ENCODE measurements at places on chromosomes 3 and 15.

DNA sequence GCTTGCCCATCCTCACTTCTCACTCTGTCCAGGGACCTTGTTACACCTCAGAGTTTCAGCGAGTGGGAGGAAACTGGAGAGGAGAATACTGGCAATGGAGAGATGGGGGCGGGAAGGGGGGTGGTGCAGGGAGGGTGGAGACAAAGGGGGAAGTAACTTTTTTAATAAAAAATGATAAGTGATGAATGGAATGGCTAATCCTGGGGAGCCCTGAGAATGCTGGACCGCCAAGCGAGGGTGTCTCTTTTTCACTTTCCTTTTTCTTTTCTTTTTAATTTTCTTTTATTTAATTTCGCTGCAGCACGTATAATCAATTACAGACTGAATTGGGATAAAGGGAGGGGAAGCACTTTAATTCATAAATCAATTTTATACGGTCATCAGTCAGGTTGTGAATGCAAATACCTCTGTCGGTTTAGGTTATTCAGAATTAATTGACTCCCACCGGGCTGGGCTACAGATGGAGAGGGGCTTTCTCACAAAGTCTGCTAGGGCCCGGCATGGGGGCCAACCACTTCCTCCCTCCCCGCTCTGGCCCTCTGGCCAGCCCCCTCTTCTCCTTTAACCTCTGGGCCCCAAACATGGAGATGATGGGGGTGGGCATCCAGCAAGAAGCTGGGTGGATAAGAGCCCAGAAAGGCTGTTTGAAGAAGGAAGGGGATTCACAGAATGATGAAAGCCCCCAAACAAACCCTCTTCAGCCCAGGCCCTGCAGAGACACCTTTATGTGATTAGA lies 106.8 kb upstream of the BOC start:
- H3K4me3 ChIP-seq: no peak overlapping the region
- peaks cover 4% of the 10 kb centered on the region for H3K36me3 ChIP-seq
- no peak overlapping the region for H3K27ac ChIP-seq
- peaks cover 7% of the 10 kb centered on the region for H3K4me1 ChIP-seq
- no peaks in the 10 kb centered on the region for H3K27me3 ChIP-seq

GRCh38 chr3:114329823-114330222 lies 36.0 kb downstream of the TIGIT start:
- no peak overlapping the region for H3K4me3 ChIP-seq
- peak overlapping the region; percentile 66 for H3K27ac ChIP-seq
- H3K36me3 ChIP-seq: peaks cover 14% of the 10 kb centered on the region
- DNase-seq: no peak
- H3K27me3 ChIP-seq: no peaks in the 10 kb centered on the region

DNA sequence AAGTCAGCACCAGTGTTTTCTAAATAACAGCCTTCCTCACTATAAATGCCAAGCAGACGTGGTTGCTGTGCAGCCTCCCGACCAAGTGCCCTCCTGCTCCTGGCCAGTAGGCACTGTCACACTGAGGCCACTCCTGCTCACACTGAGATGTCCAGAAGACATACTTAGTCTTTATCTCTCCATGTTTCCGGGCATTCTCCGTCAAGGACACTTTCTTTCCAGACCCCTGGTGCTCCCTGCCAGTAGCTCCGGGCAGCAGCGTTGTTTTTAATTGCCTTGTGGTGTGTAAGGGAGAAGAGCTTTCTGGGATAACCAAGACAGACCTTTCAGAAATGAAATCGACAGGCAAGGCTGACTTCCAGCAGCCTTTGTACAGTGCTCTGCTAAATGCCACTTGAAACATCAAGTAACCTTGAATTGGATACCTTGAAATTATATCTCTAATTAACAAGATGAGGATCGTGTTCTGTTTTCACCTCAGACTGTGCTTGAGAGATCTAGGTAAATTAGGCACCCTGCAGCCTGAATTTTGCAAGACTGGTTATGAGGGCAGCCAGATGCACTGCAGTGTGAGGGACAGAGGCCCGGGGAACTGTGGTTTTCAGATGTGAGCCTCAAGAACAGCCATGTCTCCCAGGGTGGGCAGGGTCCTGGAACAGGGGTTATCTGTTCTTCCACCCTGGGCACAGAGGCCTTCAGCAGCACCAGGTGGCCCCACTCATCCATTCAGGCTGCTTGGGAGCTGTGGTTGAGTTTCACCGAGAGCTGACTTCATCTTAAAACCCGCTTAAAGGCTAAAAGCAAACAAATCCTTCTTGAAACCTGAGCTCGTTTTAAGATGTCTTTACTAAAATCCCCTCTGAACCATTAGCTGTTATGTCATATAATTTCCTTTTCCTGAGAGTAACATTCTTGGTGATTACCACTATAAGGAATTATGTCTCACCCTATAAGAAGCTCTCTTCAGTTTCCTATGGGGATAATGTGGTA lies 105.5 kb upstream of the IL12A start:
- H3K4me1 ChIP-seq: no peaks in the 10 kb centered on the region
- H3K36me3 ChIP-seq: no peaks in the 10 kb centered on the region
- H3K27ac ChIP-seq: no peak overlapping the region

DNA sequence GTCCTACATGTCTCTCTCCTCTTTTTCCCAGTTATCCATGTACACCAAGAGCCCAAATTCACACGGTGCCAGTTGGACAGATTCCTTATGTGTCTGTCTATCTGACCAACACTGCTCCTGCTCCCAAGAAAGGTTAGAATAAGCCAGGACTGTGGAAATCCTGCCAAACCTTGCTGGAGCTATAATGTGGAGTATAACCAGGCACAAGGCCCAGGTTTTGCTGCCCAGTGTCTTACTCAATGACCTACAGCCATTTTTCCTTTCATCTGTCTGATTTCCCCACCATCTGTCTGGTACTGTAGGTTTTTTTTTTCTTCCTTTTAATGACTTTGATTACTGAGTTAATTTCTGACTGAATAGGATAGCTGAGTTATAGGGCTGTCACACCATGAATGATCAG lies 26.5 kb upstream of the MINDY4B start:
- peaks cover 15% of the 10 kb centered on the region for H3K27me3 ChIP-seq
- no peak overlapping the region for H3K4me3 ChIP-seq
- H3K36me3 ChIP-seq: no peaks in the 10 kb centered on the region
- H3K4me1 ChIP-seq: no peaks in the 10 kb centered on the region
- no peak overlapping the region for H3K27ac ChIP-seq

GRCh38 chr15:83947156-83947555 lies 288.4 kb upstream of the GOLGA6L4 start:
- H3K27ac ChIP-seq: no peak overlapping the region
- H3K36me3 ChIP-seq: no peaks in the 10 kb centered on the region
- no peaks in the 10 kb centered on the region for H3K4me1 ChIP-seq
- peaks cover 8% of the 10 kb centered on the region for H3K27me3 ChIP-seq
